ENCODE measurements at places on chromosomes 2 and 18.

DNA sequence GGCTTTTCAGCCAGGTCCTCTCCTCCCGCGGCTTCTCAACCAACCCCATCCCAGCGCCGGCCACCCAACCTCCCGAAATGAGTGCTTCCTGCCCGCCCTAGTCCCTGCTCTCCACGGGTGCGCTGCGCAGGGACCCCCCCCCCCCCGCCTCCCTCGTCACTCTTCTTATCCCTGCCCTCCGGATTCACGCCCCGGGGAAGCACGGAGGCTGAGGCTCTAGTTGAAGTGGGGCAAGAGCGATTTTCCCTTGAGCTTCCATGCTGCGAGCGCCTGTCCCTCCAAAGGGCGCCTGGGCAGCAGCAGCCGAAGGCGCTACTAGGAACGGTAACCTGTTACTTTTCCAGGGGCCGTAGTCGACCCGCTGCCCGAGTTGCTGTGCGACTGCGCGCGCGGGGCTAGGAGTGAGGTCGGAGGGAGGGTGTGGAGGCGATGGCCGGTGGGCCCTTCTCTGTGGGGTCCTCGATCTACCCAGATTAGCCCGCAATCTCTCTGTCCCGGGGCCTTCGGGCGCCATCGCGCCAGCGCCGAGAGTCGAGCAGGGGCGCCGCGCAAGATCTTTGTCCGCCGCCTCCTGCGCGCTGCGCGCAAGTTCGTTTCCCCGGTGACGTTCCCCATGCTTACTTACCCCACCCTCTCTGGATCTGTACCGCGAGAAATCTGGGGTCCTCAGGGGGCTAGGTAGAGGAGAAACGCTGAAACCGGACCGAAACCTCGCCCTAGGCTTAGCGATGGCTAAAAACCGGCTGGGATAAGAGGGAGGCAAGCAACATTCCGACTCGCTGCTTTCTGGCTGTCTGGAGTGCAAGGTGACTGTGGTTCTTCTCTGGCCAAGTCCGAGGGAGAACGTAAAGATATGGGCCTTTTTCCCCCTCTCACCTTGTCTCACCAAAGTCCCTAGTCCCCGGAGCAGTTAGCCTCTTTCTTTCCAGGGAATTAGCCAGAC lies 677 bp downstream of the GAD1 start:
- DNase-seq: no peak

DNA sequence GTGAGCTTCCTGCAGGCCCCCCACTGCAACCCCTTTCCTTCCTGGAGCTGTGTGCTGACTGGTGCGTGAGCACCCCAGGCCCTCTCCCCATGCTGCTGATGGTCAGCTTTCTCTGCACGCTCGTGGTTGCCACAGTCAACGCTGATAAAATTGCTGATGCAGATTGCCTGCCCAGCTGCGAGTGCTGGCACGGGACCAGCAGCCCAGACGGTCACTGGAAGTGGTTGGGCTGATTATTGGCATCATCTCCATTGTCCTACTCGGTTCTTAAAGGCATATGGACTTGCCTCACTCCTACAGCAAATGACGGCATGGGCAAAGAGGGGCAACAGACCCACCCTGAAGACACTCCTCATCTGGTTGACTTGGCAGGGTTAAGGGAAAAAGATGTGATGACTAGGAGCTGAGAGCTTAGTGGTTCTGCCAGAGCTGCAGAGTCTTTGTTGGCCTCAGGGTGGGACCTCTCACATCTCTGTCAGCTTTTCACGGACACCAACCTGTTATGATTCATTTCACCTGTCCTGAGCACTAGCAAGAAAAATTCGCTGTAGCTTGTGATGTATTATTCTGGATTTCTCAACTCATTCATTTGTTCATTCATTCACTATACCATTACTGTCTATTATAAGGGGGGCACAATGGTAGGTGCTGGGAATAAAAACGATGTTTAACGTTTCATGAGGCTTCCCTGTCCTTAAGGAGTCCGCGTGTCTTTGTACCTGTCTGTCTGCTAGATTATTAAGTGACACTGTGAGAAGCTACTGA lies 38.4 kb downstream of the PAX8 start:
- DNase-seq: no peak

GRCh38 chr2:59974051-59974766 lies 579.2 kb downstream of the BCL11A start:
- DNase-seq: no peak

- no peak for DNase-seq
These were observed 20.3 kb downstream of the STRADB start for GRCh38 chr2:201471732-201472393.

DNA sequence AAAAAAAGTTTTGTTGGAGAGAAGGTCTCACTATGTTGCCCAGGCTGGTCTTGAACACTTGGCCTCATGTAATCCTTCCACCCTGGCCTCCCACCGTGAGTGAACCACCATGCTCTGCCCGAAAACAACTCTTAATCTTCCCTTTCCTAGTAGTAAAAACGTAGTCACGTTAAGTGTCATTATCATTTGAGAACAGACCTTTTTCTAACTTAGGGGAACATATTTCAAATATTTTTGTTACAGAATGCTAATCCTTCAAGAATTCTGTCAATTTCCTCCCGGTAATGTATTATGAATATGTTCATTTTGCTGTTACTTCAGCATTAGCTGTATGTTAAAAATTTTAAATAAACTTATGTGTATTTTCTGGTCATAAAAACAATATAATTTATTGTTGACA lies 49.7 kb downstream of the MTA3 start:
- DNase-seq: no peak

- no peak for DNase-seq
These were observed 74.6 kb downstream of the FMNL2 start for GRCh38 chr2:152409386-152410164.

DNA sequence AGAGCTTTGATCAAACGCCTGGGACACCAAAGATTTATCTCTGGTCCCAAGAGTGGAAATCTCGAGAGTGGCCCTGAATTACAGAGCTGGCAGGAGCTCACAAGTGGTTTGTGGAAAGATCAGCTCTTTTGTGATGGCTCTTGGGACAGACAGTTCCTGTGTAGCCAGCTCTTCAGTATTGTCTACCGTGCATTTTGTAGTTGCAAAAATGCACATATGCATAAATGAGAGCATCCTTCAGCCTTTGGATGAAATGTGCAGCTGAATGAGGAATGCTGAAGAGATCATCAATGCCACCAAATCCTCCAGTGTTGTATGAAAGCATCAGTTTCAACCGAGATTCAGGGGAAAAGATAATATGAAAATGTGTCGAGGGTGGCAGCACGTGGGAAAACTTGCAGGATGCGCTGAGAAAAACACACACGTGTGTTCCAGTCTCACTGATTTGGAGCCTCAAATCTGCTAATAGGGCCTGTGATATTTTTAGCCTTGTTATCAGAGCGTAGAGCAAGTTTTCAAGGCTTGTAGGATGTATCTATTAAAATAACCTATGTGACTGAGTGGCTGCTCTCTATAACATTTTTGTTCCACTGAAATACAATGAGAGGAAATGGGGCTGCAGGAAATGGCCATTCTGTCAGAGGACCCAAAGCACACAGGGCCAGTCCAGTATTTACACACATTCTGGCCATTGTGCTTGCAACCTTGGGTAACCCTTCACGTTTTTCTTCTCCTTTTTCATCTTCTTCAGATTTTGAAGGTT lies 138.7 kb downstream of the PRKCE start:
- DNase-seq: no peak

- no peak for DNase-seq
These were observed 402.0 kb upstream of the LRRTM1 start for GRCh38 chr2:80706541-80706940.

- DNase-seq: peak; percentile 39
These were observed 257.7 kb downstream of the PTGR3 start for GRCh38 chr18:74951165-74951760.

GRCh38 chr2:28296243-28296642 lies 96.4 kb upstream of the FOSL2 start:
- DNase-seq: no peak

GRCh38 chr2:71331581-71332434 lies at the start of gene ZNF638:
Gene ZNF638 (plus strand): TSS chr2:71331782. CDS start chr2:71348955, 17,173 bp downstream.
- DNase-seq: peak; percentile 93

DNA sequence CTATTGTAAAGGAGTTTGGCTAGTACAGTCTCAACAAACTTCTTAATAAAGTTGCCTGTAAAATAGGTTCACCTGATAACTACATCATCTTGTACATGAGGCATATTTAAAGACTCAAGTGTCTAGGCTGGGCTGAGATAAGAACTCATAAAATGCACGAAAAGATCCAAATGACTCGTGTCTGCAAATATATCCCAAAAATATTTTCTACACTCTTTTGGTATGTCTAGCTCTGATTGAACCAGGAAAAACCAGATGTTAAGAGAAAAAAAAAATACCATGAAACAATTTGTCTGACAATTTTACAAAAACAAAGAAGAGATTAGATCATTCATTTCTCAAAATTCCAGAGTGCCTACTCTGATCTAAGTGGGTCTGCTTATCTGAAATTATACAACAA lies 166.9 kb upstream of the OSR1 start:
- DNase-seq: no peak

GRCh38 chr2:200430017-200430416 lies 79.9 kb downstream of the KCTD18 start:
- no peak for DNase-seq

- DNase-seq: no peak
These were observed 217.2 kb downstream of the TMEM163 start for GRCh38 chr2:134501476-134502091.

DNA sequence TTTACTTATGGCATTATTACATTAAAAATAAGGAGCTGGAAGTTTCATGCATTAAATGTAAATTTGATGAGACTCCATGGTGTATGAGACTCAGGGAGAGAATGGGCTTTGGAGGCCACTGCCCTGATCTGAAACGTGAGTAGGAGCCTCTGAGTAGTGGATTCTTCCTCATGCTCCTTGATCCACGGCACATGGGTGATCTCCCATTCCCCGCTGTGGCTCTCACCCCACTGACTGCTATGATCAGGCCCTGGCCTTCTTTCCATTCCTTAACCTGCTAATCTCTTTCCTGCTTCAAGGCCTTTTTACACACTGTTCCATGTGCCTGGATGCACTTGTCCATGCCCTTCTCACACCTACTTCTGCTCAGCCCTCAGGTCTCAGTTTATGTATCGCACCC lies 68.4 kb downstream of the SMAD7 start:
- no peak for DNase-seq

- no peak for DNase-seq
These were observed 17.5 kb downstream of the TRAPPC12 start for GRCh38 chr2:3396920-3397559.

GRCh38 chr2:199983534-199983933 lies 28.2 kb downstream of the MAIP1 start:
- no peak for DNase-seq

DNA sequence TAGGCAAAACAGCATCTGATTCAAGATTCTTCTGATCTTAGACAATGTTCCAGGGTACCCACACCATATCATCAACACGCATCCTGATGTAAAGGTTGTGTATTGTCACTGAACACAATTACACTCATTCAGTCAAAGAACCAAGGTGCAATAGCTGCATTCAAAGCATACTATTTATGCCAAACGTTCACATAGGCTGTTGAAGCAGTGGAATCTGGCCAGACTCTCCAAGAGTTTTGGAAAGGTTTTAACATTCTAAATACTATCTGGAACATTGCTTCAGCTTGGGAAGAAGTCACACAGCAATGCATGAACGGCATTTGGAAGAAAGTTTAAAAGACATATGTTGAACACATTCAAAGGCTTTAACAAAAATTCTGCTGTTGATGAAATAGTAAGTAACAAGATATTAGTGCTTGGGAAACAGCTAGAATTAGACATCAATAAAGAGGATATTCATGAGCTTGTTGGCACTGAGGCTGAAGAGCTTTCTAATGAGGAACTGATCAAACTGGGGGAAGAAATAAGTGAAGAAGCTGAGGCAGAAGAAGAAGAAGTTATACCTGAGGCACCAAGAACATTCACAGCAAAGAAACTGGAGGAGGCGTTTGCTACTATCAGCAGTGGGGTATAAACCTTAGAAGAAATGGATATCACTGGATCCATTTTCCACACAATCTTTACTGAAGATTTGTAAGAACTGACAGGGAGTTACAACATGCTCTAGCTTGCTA lies 47.6 kb upstream of the MSH6 start:
- DNase-seq: no peak

DNA sequence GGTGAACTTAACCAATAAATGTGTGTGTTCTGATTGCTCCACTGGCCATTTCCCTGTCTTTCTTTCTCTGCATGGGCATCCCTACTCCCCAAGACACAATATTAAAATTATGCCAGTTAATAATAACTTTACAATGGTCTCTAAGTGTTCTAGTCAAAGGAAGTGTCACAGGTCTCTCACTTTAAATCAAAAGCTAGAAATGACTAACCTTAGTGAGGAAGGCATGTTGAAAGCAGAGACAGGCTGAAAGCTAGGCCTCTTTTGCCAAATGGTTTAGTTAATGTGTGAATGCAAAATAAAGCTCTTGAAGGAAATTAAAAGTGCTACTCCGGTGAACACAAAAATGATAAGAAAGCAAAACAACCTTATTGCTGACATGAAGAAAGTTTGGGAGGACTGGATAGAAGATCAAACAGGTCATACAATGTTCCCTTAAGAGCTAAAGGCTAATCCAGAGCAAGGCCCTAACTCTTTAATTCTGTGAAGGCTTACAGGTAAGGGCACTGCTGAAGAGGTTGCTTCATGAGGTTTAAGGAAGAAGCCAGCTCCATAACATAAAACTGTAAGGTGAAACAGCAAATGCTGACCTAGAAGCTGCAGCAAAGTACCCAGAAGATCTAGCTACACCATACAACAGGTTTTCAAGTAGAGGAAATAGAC lies 44.0 kb upstream of the ARHGAP15 start:
- no peak for DNase-seq

DNA sequence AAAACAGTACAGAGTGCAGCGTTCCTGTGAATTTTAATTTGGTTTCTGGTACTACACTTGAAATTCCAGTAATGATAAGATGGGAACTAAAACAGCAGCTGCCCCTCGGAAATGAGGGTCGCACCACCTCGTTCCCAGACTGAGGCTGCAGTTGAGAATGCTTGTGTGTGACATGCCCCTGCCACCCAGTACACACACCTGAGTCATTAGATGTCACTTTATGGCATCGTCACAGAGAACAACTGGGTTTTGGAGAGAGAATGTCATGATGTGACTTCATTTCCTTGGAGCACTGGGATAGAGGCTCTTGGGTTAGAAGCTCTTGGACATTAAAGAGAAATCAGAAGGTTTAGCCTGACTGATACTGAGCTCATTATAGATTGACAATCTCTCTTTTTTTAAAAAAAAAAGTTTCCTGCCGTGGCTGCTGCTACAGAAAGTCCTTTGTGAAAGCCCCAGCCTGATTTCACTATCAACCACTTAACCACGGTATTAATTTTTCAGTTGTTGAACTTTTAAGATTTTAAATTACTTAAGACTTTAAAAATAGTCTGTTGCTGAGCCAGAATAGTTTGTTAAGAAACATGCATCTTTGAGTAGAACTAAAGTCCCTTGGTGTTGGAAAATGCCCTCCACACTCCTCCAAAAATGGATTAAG lies 24.5 kb downstream of the BCL2L11 start:
- no peak for DNase-seq

DNA sequence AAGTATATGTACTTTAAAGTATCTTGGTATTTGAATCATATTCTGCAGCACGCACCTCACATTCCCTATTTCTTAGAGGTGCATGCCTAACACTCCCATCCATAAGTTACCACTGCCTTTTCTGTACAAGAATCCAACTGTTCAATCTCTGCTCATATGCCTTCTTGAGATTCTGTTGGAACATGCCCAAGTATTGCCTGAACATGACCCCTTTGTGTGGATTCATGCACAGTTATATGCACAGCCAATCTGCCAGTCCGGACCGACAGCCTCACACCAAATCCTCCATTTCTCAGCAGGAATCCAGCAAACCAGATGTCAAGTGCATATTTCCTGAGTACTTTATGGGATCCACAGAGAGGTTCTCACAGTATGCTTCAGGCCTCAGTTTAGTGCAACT lies 222.0 kb downstream of the TMEM182 start:
- no peak for DNase-seq
